ENCODE measurements at places on chromosomes 7 and 10. TPM values are rescaled to one million over a fixed set of nuclear protein-coding genes. Genes with fewer than 3 reads are reported as not detected.

DGKI gene
- 3.4 TPM for total RNA-seq

CFAP58 gene
- total RNA-seq, result 0.15 TPM

ABCC2 gene
- 2.2 TPM for total RNA-seq

CHAT gene
- not detected for total RNA-seq

SLC26A5 gene
- total RNA-seq, result not detected

DGKB gene
- total RNA-seq, result not detected

Data from T-helper 1 cell treated with Interleukin-12 subunit alpha and Interleukin-12 subunit beta and Interleukin-4 antibody, amounts not matched to agents 30 ng/mL and 1 ng/mL, for 36 hours (primary cell).